ENCODE measurements at places on chromosomes 5 and 9.

DNA sequence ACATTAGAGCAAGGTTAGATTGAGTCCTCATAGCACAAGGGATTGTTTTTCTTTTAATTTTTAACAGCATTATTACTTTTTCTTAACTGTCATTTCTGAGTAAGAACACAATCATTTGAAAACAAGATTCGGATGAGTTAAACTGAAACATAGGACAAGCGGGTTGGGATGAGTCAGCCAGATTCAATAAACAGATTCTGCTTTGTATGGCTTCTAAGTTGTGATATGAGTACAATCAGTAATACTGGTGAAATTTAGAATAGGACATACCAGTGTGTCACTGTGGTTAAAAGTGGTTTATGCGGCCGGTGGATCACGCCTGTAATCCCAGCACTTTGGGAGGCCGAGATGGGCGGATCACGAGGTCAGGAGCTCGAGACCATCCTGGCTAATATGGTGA, 364.3 kb upstream of the CDH10 start:
- no peak for DNase-seq

GRCh38 chr5:176595386-176595943, 14.5 kb downstream of the GPRIN1 start:
- no peak for DNase-seq

GRCh38 chr9:13750061-13750460, 470.6 kb upstream of the MPDZ start:
- DNase-seq: no peak

DNA sequence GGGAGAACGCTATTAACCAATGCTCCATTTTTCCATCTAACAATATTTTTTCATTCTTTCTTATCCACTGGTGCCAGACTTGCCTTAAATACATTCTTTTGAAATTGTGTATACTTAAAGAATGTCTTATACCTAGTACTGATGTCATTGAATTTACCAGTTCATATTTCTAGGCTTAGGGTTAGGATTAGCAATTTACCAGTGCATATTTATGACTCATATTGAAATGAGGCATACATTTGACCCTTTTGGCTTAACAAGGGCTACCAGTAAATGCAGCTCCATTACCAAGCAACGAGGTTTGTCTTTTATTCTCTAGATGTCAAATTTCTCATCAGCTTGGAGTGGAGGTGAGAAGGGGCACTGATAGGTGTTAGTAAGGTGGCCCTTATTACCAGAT, 89.5 kb downstream of the CDH9 start:
- no peak for DNase-seq

DNA sequence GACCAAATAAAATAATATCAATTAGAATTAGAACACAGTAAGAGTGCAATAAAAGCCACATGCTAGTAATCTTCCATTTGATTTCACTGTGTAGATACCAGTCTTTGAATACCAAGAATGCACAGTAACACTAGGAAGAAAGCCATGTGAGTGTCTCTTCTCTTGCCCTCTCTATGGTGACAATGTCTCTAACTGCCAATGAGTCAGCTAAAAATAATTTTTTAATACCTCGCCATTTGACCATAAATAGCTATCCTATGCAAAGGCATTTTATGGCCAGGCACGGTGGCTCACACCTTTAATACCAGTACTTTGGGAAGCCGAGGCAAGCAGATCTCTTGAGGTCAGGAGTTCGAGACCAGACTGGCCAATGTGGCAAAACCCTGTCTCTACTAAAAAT, 30.6 kb downstream of the EDIL3 start:
- no peak for DNase-seq

DNA sequence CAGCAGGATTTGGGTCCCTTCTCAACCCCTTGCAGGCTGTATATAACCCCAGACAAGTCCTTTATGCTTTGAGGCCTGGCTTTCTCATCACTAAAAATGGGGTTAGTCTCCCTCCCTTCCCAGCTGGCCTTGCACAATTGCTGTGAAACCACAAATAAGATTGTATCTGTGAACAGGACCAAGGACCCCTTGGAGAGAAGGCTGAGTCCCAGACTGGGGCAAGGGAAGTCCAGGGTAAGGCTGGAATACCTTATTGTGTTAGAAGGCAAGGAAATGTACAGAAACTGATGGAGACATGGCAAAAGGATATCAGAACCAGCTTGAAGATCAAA, 11.4 kb downstream of the MACROH2A1 start:
- no peak for DNase-seq

- DNase-seq: no peak
These were observed 83.0 kb upstream of the PRLR start for GRCh38 chr5:35313291-35313690.

DNA sequence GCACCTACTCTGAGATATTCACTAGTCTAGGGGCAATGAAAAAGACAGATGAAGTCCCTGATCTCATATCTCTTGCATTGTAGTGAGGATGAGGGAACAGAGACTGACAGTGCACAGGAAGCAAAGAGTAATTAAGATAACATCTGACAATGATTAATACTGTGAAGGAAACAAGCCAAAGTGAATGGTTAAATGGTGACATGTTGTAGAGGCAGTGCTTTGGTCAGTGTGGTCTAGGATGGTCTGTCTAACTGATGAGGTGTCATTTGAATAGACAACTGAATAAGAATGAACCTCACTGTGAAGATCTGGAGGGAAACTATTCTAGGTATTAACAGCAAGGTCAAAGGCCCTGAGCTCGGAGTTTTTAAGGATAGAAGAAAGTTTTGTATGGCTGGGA, 333.3 kb upstream of the GRIA1 start:
- DNase-seq: no peak

DNA sequence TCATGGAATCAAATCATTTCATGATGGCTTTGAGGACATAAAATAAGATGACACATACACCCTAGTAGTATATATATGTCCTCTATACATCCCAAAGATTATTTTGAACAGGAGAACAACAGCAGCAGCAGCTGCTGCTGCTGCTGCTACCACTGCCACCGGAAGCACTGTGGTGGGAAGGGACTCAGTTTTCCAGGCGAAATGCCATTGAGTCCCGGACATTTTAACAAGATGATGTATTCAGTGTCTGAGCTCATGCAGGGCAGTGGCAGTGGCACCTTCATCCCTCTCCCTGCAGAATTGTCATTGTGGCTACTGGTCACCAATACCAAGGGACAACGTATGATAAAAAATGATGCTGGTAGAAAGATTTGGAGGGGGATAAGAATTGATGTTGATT, 151.3 kb downstream of the CHSY3 start:
- no peak for DNase-seq

GRCh38 chr5:79547429-79547822, 33.5 kb upstream of the HOMER1 start:
- DNase-seq: no peak

GRCh38 chr9:109639674-109640579, 140.1 kb upstream of the PALM2AKAP2 start:
- DNase-seq: no peak
